B cell (primary cell): ENCODE measurements at places on chromosomes 4 and X.

DNA sequence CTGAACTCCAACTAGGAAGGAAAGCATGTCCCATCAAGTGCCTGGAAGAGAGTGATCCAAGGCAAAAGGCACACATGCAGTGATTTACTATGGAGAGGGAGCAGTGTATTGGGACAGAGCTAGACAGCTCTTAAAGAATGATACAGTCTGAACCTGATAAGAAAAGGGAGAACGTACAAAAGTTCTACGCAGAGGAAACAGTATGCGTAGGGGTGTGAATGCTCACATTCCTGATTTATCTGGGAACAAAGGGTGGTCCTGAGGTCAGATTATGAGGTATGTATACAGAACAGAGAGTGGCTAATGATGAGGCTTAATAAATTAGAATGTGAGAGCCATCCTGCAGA, 12.0 kb downstream of the HS3ST1 start:
- no peak for DNase-seq

- no peak for DNase-seq
Observed at GRCh38 chrX:132033166-132033565, 10.1 kb downstream of the STK26 start.

- no peak for DNase-seq
Observed at GRCh38 chr4:24519649-24520048, 64.7 kb downstream of the DHX15 start.

GRCh38 chrX:9466124-9466495, 1.3 kb downstream of the TBL1X start:
- DNase-seq: peak; percentile 34

DNA sequence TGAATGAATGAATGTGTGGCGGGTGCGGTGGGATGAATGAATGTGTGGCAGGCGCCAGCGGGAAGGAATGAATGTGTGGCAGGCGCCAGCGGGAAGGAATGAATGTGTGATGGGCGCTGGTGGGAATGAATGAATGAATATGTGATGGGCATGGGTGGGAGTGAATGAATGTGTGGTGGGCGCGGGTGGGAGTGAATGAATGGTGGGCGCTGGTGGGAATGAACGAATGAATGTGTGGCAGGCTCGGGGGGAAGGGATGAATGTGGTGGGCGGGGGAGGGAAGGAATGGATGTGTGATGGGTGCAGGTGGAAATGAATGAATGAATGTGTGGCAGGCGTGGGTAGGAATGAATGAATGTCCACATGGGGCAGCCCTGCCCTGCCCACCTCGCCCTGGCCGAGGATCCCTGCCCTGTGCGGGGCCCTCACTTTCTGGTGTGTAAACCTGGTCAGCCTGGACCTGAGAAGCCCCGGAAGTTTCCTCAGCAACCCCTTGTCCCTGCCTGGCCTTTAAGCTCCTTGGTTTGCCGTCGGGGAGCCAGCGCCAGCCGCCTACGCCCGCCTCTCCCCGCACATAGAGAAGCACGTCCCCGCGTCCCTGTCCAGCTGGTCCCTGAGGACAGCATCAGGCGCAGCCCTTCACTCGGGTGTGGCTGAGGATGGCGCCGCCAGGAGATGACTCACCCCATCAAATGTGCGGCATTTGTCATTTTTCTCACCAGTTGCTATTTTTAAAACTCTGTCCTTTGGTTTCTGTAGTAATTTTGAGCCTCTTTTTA, 112.8 kb upstream of the LRPAP1 start:
- DNase-seq: no peak

DNA sequence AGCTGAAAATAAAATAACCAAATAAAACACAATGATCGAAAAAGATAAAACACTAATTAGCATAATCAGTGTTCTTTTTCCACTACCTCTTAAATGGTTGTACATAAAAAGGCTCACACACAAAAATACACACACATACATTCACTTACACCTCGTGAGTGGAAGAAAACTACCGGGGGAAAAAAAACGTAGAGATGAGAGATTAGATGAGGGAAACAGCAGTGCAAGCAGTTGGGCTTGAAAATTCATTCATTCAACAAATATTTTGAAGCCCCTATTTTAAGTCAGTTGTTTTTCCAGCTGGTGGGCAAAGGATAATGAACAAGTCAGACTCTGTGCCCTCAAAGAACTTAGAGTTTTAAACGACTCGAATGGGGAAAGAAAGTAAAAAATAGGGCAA, 1.0 kb downstream of the TBCK start:
- DNase-seq: no peak

DNA sequence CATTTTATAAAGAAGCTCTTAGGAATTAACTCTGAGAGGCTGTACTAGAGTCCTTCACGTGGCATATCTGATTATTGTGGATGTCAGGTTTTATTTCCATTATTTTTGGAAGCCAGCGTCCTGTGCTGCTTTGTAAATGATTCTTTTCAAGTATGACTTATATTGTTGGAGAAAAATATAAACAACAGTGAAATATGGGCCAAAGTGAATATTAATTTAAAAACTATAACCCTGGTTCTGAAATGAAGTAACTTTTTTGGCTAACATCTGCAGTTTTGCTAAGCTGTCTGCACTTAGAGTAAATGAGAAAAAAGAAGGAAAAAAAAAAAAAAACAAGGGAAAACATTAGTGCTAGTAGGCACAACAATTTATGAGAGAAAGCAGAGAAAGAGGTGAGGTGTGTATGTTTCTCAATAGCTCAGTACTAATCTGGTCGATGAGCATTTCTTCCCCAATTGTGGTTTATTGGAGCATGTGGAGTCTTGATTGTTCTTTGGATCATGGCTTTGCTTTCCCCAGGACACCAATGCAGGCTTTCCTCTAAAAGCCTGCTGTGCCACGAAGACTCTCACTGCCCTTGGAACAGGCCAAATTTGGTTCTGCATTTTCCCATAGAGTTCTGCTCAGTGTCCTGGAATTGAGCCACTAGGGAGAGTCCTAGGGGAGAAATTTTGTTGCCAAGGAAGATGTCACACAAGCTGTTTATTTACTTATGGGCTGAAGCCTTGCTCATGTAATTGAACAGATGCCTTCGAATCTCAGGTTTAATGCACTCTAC, 273.3 kb downstream of the DKK2 start:
- DNase-seq: no peak

DNA sequence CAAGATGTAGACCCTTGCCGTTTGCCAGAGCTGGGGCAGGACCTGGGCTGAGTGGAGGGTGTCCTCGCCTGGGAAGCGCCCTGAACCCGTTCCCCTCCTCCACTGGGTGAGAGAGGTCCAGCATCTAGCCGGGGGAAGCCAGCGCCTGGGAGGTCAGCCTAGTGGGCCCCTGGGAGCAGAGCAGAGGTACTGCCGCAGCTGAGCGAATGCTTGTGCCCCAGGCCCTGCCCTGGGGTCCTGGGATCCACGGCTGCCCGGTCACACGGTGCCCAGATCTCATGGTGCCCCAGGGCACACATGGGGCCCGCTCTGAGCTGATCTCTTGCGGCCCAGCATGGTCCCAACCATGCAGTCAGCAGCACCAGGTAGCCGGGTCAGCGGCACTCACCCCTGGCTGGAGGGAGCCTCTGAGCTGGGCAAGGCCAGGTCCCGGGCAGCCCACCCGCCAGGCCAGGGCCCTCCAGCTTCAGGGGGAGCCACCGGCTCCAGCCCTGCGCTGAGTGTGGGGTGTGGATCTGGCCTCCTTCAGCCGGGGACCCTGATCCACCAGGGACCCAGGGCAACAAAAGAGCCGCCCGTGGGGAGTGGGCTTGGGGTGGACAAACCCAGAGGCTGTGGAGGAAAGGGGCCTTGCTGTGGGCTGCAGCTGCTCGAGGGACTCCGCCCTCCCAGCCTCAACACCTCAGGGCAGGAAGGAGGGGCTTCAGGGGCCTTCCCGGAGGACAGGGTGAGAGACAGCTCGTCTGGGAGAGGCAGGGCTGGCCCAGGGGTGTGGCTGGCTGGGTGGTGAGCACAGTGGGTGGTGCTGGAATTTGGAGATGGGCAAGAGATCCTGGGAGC, 4.1 kb upstream of the CPLX1 start:
- DNase-seq: no peak

- DNase-seq: no peak
Observed at GRCh38 chr4:105369988-105370387, 103.9 kb downstream of the PPA2 start.

GRCh38 chr4:139017861-139018260, 2.3 kb downstream of the NOCT start:
- DNase-seq: no peak

DNA sequence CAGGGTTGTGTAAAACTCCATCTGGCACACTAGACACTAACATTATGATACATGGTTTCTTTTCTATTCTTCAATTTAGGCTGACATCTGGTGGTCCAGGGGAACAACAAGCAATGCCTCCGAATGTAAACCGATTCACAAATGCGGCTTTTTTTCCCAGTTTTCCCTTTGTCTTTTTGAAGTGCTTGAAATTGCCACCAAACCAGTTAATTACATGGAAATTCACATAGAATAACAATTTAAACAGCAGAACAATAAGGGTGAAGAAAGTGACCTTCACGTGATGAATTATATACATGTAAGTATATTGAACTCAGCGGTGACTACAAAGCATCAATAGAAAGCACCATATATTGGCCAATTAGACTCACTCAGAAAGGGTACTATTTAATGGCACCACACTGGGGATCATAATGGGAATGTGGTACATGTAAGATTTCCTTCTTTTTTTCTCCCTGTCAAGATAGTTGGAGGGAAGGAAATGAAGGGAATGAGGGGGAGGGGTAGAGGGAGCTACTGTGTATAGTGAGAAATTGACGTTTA, 103.9 kb downstream of the MMRN1 start:
- DNase-seq: no peak

DNA sequence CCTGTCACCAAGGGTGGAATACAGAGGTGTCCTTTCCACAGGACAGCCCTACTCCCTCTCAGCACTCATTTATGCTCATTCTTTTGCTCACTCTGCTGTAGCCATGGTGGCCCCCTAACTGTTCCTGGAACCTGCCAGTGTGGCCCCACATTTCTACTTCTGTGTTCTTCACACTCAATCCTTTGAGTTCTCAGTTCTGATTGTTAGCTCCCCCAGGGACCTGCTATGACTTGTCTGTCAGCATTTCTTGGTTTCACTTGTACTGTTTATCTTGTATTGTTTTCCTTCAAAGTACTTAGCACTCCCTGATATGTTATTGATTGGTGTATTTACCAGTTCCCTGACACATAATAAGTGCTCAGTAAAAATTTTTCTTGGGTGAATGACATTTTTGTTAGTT, 14.9 kb downstream of the VBP1 start:
- no peak for DNase-seq

GRCh38 chr4:108099838-108100237, 68.9 kb downstream of the LEF1 start:
- no peak for DNase-seq

- DNase-seq: no peak
Observed at GRCh38 chr4:147151763-147152162, 206.1 kb upstream of the TTC29 start.

- no peak for DNase-seq
Observed at GRCh38 chr4:8778291-8778690, 93.3 kb downstream of the HMX1 start.

GRCh38 chrX:107107459-107107858, 11.2 kb downstream of the RBM41 start:
- no peak for DNase-seq

- DNase-seq: no peak
Observed at GRCh38 chr4:106851726-106852125, 184.4 kb downstream of the DKK2 start.

DNA sequence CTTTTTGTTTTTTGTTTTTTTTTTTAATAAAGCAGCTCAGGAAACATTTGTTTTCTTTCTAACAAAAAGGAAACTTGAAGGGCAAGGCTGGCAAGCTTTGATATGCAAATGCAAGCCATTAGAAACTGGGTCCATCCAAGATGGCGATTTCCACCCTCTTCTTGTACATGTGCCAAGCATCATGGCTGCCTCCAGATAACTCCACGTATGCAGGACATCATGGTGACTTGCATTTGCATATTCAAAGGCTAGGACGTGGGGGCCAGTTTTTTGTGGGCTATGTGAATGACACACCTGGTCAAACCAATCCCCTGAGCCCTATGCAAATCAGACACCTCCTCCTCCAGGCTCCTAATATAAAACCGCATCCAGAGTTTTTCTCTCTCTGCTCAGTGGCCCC, 692.6 kb downstream of the FAM133A start:
- DNase-seq: no peak

DNA sequence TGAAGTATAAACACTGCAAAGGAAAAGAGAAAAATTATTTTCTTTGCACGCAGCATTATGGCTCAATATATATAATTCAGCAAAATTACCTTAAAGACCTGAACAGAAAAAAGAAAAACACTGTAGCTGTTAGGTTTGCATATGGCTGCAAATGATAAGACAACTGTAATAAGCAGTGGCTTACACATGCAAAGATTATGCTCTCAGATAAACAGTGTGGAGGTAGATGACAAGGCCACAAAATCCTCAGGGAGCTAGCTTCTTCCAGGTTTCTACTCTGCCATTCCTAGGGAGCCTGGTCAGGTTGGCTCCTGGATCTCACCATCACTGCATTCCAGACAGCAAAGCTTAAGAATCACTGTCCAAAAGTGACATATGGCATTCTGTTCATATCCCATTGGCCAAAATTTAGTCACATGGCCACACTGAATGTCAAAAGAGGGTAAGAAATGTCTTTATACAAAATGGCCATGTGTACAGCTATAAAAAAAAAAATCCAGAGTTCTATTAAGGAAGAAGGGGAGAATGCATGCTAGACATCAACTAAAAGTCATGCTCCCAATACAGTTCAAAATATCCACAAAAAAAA, 195.2 kb upstream of the SLC7A11 start:
- DNase-seq: no peak

DNA sequence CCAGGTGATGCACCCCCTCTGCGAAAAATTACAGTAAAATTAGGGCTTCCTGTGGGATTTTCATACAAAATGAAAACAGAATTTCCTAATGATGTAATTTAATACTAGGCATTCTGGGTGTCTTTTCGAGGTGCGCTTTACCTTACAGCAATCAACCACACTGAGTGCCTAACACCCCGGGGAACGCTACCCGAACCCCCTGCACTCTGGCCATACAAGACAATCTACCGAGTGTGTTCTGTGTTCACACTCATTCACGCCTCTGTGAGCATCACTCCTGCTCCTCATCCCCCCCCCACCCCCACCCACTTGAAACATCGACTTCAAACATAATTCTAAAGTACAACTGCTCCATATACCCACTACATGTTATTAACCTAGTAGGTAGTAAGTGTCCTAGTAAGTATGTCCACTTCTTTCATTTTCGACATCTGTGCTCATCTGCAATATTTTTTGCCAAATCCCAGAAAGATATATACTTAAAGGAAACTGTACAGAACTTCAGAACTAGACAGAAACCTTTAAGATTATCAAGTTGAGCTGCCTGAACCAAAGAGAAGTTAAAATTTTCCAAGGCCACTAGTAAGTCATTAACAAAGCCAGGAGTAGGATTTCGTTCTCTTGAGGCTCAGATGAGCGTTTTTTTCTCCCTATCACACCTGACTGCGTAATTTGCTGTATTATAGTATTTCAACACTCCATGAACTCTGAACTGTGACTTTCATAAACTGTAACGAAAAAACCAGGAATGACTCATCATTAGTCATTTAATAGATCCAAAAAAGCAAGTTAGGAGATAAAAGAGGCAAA, 80.0 kb downstream of the FAT1 start:
- DNase-seq: no peak

GRCh38 chr4:27973700-27974099, 1113.1 kb downstream of the STIM2 start:
- DNase-seq: no peak
